Naive B cell (primary cell): ENCODE measurements at places on chromosomes 5 and 9. TPM values are rescaled to one million over a fixed set of nuclear protein-coding genes. Genes with fewer than 3 reads are reported as not detected.

GRCh38 chr5:133907075-133907474 is 61.4 kb downstream of the C5orf15 start:
- H3K4me3 ChIP-seq, result no peak overlapping the region
- no peak for DNase-seq
- H3K4me1 ChIP-seq, result peaks cover 32% of the 10 kb centered on the region
- no peaks in the 10 kb centered on the region for H3K36me3 ChIP-seq
- no peaks in the 10 kb centered on the region for H3K27me3 ChIP-seq

GRCh38 chr9:93644397-93645088 is 68.2 kb downstream of the PHF2 start:
- peaks cover 23% of the 10 kb centered on the region for H3K36me3 ChIP-seq
- DNase-seq, result no peak
- no peaks in the 10 kb centered on the region for H3K4me1 ChIP-seq
- H3K27ac ChIP-seq, result no peak overlapping the region

DNA sequence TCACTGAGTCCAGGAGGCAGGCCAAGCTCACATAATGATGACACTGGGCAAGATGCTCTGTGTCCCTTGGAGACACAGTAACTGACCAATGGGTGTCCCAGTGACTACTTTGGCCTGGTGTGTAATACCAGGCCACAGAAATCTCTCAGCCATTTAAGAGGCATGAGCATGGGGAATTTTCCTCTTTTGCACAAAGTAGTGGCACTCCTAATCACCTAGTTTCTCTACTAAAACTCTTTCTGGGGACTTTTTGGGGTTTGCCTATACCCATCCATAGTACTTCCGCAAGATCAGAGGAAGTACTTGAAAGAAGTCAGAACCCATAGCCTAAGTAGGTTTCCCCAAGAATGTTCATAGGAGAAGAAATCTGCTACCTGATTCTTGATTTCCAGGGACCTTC is 161.9 kb downstream of the ARSB start:
- H3K27ac ChIP-seq, result no peak overlapping the region
- H3K36me3 ChIP-seq, result peaks cover 4% of the 10 kb centered on the region
- DNase-seq, result no peak
- peaks cover 31% of the 10 kb centered on the region for H3K4me1 ChIP-seq

GRCh38 chr5:132176987-132177386 is 50.7 kb downstream of the P4HA2 start:
- peak; percentile 37 for DNase-seq
- H3K36me3 ChIP-seq, result peaks cover 5% of the 10 kb centered on the region
- H3K4me1 ChIP-seq, result peaks cover 34% of the 10 kb centered on the region
- H3K4me3 ChIP-seq, result peak overlapping the region; percentile 50
- H3K27ac ChIP-seq, result peak overlapping the region; percentile 55

DNA sequence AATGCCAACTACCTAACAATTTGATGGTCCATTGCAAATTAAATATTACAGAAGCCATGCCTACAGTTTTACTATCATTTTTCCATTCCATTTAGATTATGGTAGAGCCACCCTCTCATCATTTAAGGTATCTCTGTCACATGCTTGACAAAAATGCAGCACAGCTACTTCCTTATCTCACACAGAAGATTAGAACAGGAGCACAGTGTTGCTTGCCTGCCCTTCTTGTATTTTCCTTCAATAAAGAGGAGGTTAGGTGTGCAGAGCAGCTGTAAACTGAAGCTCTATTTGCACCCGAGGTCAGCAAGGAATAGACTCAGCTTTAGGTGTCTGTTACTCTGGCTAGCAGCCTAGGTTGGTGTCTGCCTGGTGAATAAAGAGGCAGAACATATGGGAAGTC is 51.5 kb upstream of the ATP10B start:
- no peaks in the 10 kb centered on the region for H3K4me1 ChIP-seq
- no peak overlapping the region for H3K27ac ChIP-seq
- no peak for DNase-seq
- H3K4me3 ChIP-seq, result no peak overlapping the region

DNA sequence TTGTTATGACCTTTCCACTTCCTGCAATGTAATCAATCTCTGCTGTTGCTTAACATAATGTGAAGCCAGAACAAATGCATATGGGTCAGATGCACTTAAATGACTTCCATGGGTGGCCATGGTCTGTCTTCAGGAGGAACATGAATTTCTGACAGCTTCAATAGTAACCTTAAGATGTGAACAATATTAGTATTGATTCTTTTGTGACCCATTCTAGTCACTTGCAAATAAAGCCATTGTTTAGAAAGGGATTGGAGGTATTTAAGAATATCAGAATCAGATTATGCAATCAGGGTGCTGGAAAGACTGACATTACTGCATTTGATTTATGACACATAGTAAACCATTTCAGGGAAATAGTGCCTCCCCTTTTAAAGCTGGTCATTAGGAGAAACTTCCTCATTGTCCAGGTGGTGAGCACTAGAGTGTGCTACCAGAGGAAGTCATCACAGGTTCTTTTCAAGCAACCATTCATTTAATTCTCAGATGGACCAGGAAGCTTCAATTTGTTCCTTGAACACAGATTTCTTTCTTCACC is 32.1 kb downstream of the GRIN3A start:
- no peak for DNase-seq
- H3K27ac ChIP-seq, result no peak overlapping the region
- no peaks in the 10 kb centered on the region for H3K36me3 ChIP-seq

- no peak overlapping the region for H3K4me3 ChIP-seq
- DNase-seq, result no peak
- peaks cover 15% of the 10 kb centered on the region for H3K4me1 ChIP-seq
- H3K27ac ChIP-seq, result no peak overlapping the region
- H3K36me3 ChIP-seq, result peaks cover 25% of the 10 kb centered on the region
Measured at GRCh38 chr5:93611976-93612854, 29.2 kb downstream of the NR2F1 start.

Gene ZNF474
- not detected for polyA plus RNA-seq

Gene BSPRY
- 0.74 TPM for polyA plus RNA-seq

Gene PIP5KL1
- polyA plus RNA-seq, result not detected

Gene RANBP3L
- not detected for polyA plus RNA-seq
